ENCODE measurements at places on chromosomes 5 and 9. TPM values are rescaled to one million over a fixed set of nuclear protein-coding genes. Genes with fewer than 3 reads are reported as not detected.

The ELL2 gene
- 27.2 TPM for polyA plus RNA-seq

The FBXO4 gene
- 6.1 TPM for polyA plus RNA-seq

The EPB41L4B gene
- polyA plus RNA-seq = 3.7 TPM

The SLC6A7 gene
- not detected for polyA plus RNA-seq

The ACER2 gene
- 0.08 TPM for polyA plus RNA-seq

The ELOVL7 gene
- polyA plus RNA-seq = 2.5 TPM

The SPINK1 gene
- 0.17 TPM for polyA plus RNA-seq

The IRX2 gene
- polyA plus RNA-seq = 12.7 TPM

The NOTCH1 gene
- 11.7 TPM for polyA plus RNA-seq

DNA sequence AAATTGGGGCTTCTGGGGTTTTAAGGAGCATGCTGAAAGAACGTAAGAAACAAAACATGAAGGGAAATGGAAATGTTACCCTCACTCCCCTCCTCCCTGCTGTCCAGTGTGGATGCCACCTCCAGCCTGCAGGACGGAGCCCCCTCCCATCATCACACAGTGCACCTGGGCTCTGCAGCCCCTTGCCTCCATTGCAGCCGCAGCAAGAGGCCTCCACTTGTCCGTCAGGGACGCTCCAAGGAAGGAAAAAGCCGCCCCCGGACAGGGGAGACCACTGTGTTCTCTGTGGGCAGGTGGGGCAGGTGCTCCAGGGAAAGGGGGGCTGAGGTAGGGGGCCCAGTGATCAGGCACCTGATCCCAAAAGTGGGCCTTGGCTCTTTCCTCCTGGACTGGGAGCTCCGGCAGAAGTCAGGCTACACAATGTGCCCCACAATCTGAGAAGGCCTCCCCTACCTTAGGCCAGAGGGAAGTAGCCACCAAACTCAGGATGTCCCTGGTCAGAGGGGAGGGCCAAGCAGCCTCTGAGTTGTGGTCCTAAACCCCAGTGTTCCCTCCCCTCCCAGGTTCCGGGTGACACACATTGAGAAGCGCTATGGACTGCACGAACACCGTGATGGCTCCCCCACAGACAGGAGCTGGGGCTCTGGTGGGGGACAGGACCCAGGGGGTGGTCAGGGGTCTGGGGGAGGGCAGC is 2.7 kb downstream of the RELL2 start:
- DNase-seq = no peak

DNA sequence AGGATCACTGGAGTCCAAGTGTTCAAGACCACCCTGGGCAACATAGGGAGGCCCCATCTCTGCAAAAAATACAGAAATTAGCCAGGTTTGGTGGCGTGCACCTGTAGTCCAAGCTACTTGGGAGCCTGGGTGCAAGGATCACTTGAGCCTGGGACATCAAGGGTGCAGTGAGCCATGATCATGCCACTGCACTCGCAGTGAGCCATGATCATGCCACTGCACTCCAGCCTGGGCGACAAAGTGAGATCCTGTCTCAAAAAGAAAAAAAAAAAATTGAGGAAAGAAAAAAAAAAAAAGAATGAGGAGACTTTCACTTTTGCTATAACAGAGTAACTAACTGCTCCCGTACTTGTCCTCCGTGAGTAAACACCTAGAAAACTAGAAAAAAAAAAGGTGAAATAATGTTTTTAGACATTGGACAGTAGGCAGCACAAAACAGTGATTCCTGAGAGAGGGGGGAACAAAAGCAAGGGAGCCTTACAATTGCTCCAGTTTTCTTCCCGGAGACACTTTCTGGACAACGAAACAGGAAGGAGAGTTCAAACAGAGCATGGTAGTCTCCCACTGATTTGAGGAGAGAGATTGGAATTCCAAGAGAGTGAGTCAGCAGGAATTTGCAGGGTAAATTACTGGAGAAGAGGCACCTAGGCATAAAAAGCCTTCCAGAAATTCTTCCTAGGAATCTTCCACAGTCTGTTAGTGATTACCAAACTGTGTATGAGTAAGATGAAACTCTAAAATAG is 6.9 kb upstream of the ZBTB5 start:
- DNase-seq = peak; percentile 93

DNA sequence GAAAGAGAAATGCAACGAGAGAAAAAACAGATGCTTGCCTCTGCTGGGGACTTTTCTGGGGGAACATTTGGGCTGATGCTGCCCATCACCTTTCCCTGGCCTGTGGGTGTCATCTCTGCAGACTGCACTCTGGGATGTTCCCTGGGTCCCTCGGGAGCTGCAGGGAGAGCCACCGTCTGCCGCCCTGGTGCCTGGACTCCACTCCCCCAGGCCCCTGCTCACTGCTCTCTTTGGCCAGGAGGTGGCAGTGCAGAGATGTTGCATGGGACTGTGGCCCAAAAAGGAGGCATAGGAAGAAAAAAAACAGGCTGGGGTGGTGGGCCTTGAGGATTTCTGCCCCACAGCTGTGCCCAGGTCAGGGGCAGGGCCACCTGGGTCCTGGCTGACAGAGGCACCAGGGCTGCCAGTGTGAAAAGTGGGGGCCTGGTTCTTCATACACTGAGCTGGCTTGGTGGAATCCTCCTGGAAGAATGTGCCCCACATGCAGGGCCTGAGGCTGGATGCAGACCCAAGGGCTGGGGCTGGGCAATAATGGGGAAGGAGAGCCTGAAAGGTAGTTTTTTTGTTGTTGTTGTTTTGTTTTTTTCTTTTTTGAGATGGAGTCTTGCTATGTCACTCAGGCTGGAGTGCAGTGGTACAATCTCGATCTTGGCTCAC is 353.6 kb downstream of the SLIT3 start:
- DNase-seq = no peak

- DNase-seq = no peak
Measured at GRCh38 chr9:98808411-98808815, 943 bp downstream of the GALNT12 start.

GRCh38 chr9:78370991-78371390 is 74.1 kb downstream of the PSAT1 start:
- no peak for DNase-seq

- no peak for DNase-seq
Measured at GRCh38 chr9:22173908-22174307, 164.8 kb upstream of the CDKN2B start.

DNA sequence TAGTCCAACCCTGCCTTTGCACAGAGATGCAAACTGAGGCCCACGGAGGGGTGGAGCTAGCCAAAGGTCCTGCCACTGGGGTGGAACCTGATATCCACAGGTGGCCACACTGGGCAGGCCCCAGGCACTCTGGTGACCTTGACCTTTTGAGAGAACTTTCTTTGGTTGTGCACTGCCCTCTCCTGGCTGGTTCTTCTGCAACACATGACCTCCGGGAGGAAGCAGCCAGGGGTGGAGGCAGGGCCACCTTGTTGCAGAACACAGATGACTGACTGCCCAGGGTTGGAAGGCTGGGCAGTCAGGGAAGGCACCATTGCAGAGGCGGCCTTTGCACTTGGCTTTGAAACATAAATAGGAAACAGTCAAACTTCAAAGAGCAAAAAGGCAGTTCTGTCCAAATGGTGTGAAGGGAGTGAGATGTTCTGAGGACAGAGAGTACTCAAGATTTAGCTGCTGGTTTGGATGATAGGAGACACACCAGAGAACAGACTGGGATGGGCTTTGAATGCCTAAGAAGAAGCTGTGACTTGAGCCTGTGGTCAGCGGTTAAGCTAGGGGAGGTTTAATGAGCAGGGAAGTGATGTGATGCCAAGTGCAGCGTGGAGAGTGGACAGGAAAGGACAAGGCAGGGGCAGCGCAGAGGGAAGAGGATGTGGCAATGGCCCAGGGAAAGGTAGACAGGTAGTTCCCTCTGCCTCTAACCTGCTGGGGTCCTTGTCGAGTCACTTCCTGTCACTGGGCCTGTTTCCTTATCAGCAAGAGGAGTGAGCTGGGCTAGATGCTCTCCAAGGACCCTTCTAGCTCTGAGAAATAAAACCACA is 6.8 kb upstream of the TCOF1 start:
- no peak for DNase-seq

DNA sequence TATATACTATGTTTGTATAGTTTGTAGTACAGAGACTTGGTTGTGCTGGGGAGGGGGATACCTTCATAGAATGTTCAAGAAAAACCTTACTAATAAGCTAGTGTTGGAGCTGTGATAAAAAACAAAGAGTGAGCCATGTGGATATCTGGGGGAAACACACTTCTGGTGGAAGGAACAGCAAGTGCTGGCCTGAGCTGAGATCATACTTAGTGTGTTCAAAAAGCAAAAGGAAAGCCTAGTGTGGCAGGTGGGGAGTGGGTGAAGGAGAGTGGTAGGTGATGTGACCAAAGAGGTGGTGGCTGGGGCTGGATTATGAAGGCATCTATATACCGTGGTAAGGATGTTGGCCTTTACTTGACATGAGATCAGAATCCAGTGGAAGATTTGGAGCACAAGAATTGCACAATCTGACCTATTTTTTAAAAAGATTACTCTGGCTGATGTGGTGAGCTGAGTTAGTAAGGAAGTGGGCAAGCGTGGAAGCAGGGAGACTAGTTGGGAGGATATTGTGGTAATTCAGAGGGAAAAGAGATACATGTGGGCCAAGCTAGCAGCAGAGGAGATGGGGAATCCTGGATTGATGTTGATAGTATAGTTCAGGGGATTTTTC is 26.6 kb downstream of the PALM2AKAP2 start:
- no peak for DNase-seq

DNA sequence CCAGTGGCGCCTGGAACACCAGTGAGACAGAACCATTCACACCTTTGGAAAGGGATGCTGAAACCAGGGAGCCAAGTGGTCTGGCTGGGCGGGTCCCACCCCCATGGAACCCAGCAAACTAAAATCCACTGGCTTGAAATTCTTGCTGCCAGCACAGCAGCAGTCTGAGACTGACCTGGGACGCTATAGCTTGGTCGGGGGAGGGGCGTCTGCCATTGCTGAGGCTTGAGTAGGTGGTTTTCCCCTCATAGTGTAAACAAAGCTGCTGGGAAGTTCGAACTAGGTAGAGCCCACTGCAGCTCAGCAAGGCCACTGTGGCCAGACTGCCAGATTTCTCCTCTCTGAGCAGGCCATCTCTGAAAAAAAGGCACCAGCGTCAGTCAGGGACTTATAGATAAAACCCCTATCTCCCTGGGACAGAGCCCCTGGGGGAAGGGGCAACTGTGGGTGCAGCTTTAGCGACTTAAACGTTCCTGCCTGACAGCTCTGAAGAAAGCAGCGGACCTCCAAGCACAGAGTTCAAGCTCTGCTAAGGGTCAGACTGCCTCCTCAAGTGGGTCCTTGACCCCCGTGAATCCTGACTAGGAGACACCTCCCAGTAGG is 42.0 kb upstream of the FKTN start:
- DNase-seq = no peak

DNA sequence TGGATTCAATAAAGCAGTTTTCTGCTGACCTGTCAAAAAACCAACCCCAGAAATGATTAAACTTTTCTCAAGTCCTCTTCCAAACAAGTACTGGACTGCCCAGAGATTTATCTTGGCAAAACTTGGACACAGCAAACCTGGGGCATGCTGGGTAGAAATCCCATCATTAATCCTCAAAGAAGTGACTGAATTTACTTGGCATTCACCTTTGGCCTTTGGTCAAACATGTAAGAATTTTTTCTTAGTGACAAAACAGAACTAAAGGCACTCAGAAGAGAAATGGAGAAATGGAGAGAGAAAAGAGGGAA is 248.6 kb upstream of the NREP start:
- no peak for DNase-seq

- peak; percentile 25 for DNase-seq
Measured at GRCh38 chr5:138305797-138306196, 25.8 kb downstream of the CDC25C start.
